Activated CD8-positive, alpha-beta T cell treated with anti-CD3 and anti-CD28 coated beads for 36 hours (primary cell): ENCODE measurements at places on chromosomes 11 and 22. TPM values are rescaled to one million over a fixed set of nuclear protein-coding genes. Genes with fewer than 3 reads are reported as not detected.

DNA sequence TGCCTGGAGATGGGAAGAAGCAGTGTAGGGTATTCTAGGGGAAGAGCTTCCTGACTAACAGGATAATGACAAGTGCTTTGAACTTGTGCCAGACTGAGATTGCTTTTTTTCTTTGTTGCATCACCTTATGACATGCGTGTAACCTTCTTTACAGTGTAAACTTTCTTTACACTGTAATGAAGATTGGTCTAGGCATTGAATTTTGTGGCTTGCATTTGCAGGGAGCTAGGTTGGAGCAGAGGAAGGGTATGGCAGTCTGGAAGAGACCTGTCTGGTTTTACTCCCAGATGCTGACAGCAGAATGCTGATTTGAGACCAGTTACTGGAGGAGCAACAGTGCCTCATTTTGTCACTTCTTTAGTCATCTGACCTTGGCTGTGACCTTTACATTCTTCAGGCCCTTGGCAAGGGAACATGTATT, 5.6 kb downstream of the DDB2 start:
- H3K36me3 ChIP-seq = peaks cover 64% of the 10 kb centered on the region
- H3K27me3 ChIP-seq = no peaks in the 10 kb centered on the region
- H3K4me1 ChIP-seq = peaks cover 46% of the 10 kb centered on the region
- no peak for DNase-seq
- H3K27ac ChIP-seq = peak overlapping the region; percentile 46
- no peak overlapping the region for H3K4me3 ChIP-seq

- DNase-seq = no peak
- peak overlapping the region; percentile 28 for H3K27ac ChIP-seq
- H3K27me3 ChIP-seq = no peaks in the 10 kb centered on the region
- peaks cover 27% of the 10 kb centered on the region for H3K36me3 ChIP-seq
- peak overlapping the region; percentile 66 for H3K4me3 ChIP-seq
Observed at GRCh38 chr11:774873-775592, 2.3 kb downstream of the GATD1 start.

GRCh38 chr11:19557720-19558140, 154.9 kb upstream of the NAV2 start:
- H3K4me3 ChIP-seq = no peak overlapping the region
- peaks cover 6% of the 10 kb centered on the region for H3K27me3 ChIP-seq
- no peaks in the 10 kb centered on the region for H3K36me3 ChIP-seq
- no peak overlapping the region for H3K27ac ChIP-seq

DNA sequence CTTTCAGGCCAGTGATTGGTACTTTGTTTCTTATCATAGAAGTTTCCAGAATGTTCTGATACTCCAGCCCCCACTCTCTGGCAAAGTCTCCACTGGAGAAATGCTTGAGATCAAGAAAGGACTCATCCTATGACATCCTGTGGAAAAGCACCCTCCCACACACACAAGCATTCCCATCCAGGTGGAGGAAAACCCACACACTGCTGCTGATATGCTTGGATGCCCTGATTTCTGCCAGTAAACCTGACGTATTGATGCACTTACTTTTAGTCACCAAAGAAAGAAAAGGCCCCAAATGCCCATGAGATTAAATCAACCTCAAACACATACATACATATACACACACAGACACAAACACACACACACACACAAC, 9.2 kb upstream of the SLC5A12 start:
- H3K4me1 ChIP-seq = no peaks in the 10 kb centered on the region
- H3K4me3 ChIP-seq = no peak overlapping the region
- no peak overlapping the region for H3K27ac ChIP-seq
- DNase-seq = no peak
- no peaks in the 10 kb centered on the region for H3K27me3 ChIP-seq
- no peaks in the 10 kb centered on the region for H3K36me3 ChIP-seq

DNA sequence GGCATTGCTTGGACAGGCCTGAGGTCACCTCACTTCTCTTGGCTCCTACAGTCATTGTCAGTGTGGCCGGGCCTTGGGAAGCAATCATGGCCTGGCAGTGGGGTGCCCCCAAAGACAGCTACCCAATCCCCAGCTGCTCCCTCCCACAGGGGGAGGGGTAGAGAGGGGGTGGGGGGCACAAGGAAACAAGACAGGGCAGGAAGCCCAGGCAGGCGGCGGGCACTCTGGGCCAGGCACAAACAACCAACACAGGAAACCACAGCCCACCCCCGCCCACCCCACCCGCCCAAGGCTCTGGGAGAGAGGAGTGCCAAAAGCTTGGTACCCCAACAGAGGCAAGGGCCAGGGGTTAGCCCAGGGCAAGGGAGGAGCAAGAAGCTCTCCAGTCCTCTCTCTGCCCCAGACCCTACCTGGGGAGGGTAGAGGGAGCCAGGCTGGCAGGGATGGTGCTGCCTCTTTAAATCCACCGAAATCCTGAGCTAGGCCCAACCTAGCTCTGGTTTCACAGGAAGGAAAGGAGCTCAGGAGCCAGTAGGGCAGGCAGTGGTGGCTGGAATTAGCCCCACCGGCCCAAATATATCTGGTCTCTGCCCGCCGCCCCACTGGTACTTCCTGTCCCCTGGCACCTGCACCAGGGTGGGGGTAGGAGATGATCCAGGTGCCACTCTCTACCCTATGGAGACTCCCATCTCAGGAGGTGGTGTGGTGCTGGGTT, 12.2 kb downstream of the BCL9L start:
- no peaks in the 10 kb centered on the region for H3K27me3 ChIP-seq
- peak; percentile 71 for DNase-seq
- H3K36me3 ChIP-seq = peaks cover 10% of the 10 kb centered on the region
- H3K4me3 ChIP-seq = peak overlapping the region; percentile 81
- peaks cover 74% of the 10 kb centered on the region for H3K4me1 ChIP-seq

DNA sequence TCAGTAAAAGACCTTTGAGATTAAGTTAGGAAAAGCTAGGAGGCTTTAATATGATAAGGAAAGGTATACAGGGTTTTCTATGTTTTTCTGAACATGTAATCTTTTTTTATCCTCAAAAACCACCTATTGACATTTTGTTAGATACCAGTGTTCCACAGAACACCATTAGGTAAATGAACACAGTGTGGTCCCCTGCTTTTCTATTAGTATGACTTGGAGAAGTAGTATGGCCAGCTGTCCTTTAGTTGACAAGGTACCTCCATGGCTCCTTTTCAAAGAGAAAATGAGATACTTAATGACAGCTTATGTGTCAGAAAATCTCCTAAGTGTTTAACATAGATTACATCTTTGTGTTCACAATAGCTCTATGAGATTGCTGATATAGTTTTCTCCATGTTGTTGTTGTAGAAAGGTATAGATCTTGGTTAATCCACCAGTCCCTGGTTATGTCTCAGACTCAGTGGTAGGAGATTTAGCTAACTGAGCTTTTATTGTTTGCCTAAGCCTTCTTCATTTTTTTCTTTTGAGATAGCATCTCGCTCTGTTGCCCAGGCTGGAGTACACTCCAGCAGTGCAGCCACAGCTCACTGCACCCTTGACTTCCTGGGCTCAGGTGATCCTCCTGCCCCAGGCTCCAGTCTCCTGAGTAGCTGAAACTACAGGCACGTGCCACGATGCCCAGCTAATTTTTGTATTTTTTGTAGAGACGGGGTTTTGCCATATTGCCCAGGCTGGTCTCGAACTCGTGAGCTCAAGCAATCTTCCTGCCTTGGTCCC, 46.0 kb downstream of the STIM1 start:
- H3K4me3 ChIP-seq = no peak overlapping the region
- peaks cover 3% of the 10 kb centered on the region for H3K36me3 ChIP-seq
- DNase-seq = no peak
- H3K27me3 ChIP-seq = no peaks in the 10 kb centered on the region
- H3K4me1 ChIP-seq = peaks cover 55% of the 10 kb centered on the region

GRCh38 chr22:30227438-30228228, 18.9 kb downstream of the LIF start:
- H3K4me1 ChIP-seq = peaks cover 39% of the 10 kb centered on the region
- H3K27me3 ChIP-seq = no peaks in the 10 kb centered on the region
- DNase-seq = peak; percentile 36
- H3K4me3 ChIP-seq = no peak overlapping the region
- no peaks in the 10 kb centered on the region for H3K36me3 ChIP-seq

GRCh38 chr11:123796226-123796625, 9.9 kb downstream of the OR6M1 start:
- H3K36me3 ChIP-seq = no peaks in the 10 kb centered on the region
- no peak for DNase-seq
- H3K27ac ChIP-seq = no peak overlapping the region

- peaks cover 2% of the 10 kb centered on the region for H3K36me3 ChIP-seq
- no peak for DNase-seq
- no peak overlapping the region for H3K27ac ChIP-seq
Observed at GRCh38 chr11:1868636-1869291, 15.9 kb downstream of the LSP1 start.

DNA sequence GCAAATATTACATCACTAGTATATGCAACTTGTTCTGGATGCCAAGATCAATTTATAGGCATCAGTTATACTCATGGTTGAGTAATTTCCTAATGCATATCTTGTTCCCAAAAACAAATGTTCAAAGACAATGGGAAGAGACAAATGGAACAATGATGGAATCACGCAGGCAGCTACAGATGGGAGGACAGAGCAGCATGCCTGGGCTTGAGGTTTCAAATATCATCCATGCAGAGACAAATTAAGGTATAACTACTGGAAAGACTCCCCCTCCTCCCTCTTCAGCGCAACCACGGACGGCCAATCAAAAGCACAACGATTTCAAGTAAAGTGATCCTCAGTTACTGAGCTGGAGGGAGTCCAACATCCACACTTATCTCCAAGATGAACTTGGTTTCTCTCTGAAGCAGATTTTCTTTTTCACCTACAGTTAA, 106.8 kb downstream of the CCDC83 start:
- H3K4me1 ChIP-seq = peaks cover 10% of the 10 kb centered on the region
- H3K27me3 ChIP-seq = no peaks in the 10 kb centered on the region
- no peak overlapping the region for H3K4me3 ChIP-seq
- H3K36me3 ChIP-seq = peaks cover 77% of the 10 kb centered on the region

DNA sequence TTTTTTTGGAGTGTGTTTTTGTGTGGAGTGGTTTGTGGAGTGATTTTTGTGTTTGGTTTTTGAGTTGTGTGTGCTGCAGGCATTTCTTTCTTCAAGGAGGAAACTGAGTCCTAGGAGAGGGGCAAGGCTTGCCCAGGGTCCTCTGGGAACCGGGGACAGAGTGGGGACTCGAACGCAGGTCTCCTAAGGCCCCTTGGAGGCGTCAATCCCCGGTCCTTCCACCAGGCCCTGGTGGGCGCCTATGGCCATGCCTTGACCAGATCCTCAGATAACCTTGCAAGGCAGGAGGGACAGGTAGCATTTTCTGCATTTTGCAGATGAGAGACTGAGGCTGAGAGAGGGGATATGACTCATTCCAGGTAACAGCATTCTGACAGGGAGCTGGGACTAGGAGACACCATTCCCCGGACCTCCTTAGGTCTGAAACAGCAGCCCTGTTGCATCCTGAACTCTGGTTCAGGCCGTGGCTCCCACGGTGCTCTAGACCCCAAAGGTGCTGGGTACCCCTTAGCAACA, 39.1 kb downstream of the MYO7A start:
- no peak for DNase-seq
- H3K27ac ChIP-seq = no peak overlapping the region
- no peaks in the 10 kb centered on the region for H3K36me3 ChIP-seq
- no peaks in the 10 kb centered on the region for H3K27me3 ChIP-seq
- H3K4me1 ChIP-seq = no peaks in the 10 kb centered on the region

Gene SGSM1
- total RNA-seq = not detected

Gene KDM4D
- 1.1 TPM for total RNA-seq

Gene OSBP2
- 0.58 TPM for total RNA-seq

Gene MS4A7
- not detected for total RNA-seq

Gene MAJIN
- total RNA-seq = not detected

Gene KCNK7
- total RNA-seq = not detected

Gene GRK2
- 303 TPM for total RNA-seq

Gene GDPD4
- not detected for total RNA-seq

Gene ZFTA
- 4.3 TPM for total RNA-seq

Gene ALX4
- not detected for total RNA-seq

Gene C11orf16
- not detected for total RNA-seq

Gene UBQLN3
- total RNA-seq = not detected
